ENCODE measurements at places on chromosomes 3 and 15. TPM values are rescaled to one million over a fixed set of nuclear protein-coding genes. Genes with fewer than 3 reads are reported as not detected.

GRCh38 chr3:52395503-52395865 lies 49.4 kb downstream of the SEMA3G start:
- no peak for DNase-seq

- no peak for DNase-seq
These were observed 20.0 kb downstream of the ARHGEF3 start for GRCh38 chr3:56781762-56782161.

DNA sequence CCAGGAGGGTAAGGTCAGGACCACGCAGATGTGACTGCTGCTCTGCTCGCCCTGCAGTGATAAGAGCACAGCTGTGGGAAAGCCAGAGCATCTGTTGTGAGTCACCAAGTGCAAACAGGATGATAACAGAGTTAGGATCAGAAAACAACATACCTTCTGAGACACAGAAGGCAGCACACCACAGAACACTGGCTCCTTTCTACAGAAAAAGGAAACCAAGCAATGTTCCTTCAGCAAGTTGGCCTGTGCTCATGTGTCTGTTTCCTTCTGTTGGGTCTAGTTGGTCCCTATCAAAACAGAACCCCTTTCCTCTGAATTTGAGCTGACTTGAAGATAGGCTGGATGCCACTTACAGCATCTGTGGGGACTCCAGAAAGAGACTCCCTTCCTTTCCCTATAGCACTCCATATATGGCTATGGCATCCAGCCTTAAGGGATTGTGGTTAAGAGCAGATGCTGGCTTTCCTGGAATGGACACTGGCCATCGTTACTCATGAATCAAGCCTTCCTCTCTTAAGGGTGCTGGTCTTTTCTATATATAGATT lies 440.7 kb upstream of the THBS1 start:
- no peak for DNase-seq

DNA sequence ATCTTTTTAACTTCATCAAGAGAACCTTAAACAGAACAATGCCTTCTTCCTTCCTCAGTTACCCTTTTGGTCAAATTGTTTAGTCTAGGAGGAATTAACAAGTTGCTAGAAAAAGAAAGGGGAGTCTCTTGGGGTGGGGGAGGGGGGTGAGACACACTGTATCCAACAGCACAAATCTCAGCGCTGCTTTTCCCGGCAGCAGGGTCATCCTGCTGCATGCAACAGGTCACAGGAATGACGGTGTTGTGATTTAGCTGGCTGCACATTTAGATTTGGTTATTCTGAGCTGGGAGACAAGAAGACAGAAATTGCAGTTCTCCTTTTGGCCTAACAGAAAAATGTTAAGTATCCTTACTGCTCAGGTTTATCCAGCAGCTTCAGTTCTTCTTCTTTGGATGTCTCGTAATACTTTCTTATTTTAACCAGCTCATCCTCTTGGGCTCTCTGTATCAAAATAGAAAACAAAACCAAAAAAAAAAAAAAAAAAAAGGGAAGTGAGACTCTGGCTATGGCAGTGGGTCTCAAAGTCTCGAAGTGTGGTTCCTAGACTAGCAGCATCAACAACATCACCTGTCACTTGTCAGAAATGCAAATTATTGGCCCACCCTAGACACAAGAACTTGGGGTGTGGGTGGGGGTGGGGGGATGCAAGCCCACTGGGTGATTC lies 190.5 kb downstream of the GREM1 start:
- DNase-seq, result no peak

DNA sequence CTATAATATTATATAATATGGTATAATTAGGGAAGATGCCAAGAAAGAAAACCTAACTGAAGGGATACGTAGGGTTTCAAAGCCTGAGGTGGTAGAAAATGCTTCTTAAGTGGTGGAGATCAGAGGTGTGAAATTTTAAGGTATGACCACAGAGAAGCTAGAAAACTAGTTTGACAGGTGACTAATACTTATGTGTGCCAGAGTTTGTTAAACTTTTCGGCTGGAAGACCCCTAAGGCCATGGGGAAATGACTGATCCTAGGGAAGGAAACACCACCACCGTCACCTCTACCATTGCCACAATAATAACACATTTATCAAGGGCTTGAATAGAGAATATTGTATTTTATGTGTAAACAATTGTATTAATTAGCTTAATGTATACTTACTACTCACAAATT lies 261.4 kb upstream of the GBE1 start:
- no peak for DNase-seq

GRCh38 chr3:64650096-64650622 lies 37.6 kb downstream of the ADAMTS9 start:
- no peak for DNase-seq

GRCh38 chr15:25465835-25466234 lies 27.0 kb upstream of the UBE3A start:
- DNase-seq, result no peak

GRCh38 chr15:57827021-57827420 lies 120.5 kb downstream of the POLR2M start:
- DNase-seq, result no peak

- no peak for DNase-seq
These were observed 75.4 kb downstream of the HERC1 start for GRCh38 chr15:63758341-63758740.

DNA sequence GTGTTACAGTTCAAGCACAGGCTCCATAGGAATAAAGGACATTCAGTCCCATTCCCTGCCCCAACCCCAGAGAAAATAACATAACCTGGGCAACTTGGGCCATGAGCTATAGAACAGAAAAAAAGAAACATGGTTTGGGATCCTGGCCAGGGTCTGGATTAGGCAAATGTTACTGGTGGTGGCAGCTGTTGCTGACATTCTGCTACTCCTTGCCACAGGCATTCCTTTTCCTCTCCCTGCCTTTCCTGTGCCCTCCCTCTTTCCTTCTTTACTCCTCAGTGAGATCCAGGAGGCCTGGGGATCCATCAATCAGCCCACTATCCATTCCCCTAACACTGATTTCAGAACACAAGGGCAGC lies 129.1 kb downstream of the NTRK3 start:
- no peak for DNase-seq

DNA sequence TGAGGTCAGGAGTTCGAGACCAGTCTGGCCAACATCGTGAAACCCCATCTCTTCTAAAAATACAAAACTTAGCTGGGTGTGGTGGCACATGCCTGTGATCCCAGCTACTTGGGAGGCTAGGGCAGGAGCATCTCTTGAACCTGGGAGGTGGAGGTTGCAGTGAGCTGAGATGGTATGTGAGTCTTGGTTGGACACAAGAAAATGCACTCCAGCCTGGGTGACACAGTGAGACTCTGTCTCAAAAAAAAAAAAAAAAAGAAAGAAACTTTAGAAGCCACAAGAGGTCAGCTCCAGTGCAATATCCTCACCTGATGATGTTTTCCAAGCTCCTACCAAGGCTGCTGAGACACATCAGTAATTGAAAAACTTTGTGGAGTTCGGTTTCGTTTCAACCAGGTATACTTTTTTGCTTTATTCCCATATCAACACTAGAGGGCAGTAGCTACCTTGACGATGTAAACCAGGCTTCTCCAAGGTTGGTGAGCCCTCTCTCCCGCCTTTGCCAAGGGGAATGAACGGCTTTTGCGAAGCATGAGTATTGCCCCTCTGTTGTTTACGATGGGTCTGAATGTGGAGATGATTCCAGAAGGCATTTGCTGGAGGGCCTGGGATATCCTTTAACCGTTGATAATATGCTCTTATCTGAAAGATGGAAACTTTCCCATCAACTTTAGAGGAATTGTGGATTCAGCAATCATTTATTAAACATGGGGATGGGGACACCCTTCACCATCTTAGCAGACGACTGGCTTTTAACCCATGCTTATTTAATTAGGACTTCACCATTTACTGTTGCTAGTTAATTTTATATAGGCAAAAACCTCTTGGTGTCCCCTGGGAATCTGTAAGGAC lies 202.8 kb downstream of the SV2B start:
- DNase-seq, result no peak

- DNase-seq, result no peak
These were observed 354.9 kb downstream of the SI start for GRCh38 chr3:164723396-164723795.

DNA sequence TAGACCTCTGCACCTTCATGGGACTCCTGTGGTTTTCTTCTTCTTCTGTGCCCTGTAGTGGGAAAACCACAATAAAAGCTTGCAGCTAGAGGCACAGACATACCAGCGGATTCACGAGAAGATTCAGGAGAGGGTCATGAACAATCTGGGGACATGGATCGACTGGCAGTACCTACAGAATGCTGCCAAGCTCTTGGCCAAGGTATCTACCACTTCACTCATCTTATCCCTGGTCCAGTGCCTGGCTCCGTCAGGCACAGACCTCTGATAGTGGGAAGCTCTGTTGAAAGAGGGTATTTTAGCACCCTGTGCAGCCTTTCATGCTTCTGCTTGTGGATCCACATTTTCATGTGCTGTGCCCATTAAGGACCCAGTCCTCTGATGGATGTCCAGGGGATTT lies 9.7 kb upstream of the P4HTM start:
- DNase-seq, result no peak

- DNase-seq, result no peak
These were observed 30.0 kb upstream of the TRAK1 start for GRCh38 chr3:42061025-42061712.

GRCh38 chr3:184323696-184324095 lies 9.3 kb downstream of the EIF4G1 start:
- no peak for DNase-seq

DNA sequence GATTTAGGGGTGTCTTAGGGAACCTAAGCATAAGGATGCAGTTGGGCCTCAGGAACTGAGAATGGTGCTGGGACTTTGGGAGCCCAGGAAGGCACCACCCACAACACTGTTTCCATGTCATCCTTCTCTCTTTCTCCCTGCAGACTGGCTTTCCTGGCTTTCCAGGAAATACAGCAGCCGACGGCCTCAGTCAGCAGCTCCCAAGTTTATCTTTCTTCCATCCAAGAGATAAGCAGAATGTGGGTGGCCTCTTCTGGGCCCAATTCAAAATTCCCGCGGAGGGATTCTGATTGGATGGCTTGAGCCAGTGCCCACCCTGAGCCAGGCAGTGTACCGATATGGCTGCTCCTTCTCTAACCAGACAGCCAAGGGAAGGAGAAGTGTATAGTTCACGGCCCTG lies 4.5 kb upstream of the CLN6 start:
- DNase-seq, result no peak

GRCh38 chr15:58522865-58523264 lies 91.1 kb downstream of the LIPC start:
- DNase-seq, result no peak

DNA sequence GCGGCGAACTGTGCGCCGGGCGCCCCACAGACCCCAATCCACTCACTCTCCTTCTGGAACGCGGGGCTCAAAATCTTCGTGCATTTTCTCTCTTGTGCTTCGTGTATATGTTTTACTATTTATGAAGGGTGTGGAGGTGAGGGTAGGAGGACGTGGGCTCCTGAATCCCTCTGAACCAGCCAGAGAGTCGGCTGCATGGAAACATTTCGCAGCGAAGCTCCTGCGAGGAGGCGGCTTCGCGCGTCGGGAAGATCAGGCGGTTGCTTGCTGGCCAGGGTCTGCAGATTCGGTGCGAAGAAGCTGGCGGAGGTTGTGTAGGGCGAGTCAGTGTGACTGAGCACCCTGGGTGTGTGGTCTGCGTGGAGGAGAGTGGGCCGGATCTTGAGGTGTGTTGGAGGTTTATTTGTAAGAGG lies 1.1 kb downstream of the CNTN4 start:
- no peak for DNase-seq

DNA sequence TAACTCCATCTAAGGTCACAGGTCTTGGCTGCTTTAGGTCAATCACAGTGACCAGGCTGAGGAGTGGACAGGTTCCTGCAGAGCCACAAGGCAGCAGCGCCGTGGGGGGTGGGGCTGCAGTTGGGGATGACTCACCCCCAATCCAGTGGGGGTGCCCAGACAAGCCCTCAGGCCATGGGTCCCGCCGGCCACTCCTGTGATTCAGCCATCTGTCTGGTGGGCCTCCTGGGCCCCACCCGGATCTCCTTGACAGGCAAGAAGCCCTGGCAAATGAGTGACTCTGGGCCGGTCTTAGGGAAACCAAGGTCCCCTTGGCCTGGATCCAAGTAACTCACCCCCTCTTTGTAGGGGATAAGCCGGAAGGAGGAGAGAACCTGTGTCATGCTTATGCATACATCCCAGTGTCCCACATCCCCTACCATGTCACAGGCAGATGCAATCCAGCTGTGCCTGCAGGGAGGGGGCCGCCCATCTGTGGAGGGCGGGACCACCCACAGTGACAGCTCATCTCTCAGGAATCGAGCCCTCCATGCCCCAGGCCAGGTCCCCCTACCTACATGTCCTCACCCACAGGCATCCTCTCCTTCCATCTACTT lies 495 bp upstream of the COL7A1 start:
- no peak for DNase-seq

DNA sequence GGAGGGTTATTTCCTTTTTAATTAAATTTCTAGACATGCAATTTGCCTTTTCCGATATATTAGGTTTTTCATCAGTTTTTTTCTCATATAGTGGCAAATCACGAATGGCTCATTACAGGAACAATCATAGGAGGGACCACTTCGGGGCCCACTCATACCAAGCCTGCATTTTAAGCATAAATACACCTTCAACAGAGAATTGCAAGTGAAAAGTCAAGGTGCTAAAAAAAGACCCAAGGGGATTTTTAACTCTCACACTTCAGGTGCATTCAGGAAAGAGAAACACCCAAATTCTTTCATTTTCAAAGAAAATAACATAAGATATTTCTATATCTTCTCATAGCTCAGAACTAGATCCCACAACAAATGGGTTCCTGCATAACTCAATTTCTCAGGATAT lies 979.6 kb upstream of the NR2F2 start:
- no peak for DNase-seq

- no peak for DNase-seq
These were observed 32.9 kb upstream of the P4HTM start for GRCh38 chr3:48957006-48957705.

DNA sequence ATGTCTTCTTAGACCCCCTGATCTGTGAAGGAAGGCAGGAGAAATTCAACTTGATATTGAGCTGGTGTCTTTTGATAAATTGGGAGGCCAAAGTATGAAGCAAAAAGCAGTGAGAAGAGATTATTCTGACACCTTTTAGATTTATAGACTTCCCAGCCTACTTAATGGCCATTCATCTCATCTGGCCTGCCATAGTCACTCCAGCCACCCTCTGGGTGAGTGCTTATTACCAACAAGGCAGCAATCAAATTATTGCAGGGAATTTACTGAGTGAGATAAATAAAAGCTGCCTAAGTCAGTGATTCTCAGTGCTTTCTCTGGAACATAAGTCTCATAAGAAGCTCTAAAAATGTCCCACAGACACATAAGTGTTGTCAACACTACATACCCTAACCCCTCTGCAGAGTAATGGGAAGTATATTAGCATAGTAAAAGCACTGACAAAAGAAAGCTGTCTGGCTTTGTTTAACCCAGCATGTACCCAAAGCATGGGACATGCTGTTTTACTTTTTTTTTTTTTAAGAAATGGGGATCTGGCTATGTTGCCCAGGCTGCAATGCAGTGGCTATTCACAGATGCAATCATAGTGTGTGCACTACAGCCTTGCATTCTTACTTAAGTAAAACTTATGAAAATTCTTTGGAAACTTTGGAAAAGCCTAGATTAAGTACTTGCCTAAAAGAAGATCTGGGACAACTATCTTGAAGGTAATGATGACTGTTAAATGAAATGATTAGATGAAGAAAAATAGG lies 725.3 kb downstream of the TUSC7 start:
- DNase-seq, result no peak

The PRKCI gene
- total RNA-seq, result 33.2 TPM

The MAPKBP1 gene
- total RNA-seq, result 22.8 TPM

The FSTL1 gene
- 653 TPM for total RNA-seq

The CCR1 gene
- 10.5 TPM for total RNA-seq

The GASK1A gene
- 17.4 TPM for total RNA-seq

The RASGRF1 gene
- 0.55 TPM for total RNA-seq

The PPARG gene
- 11.5 TPM for total RNA-seq

The SPTBN5 gene
- total RNA-seq, result 0.36 TPM

The CEMIP gene
- total RNA-seq, result under 0.01 TPM

The IMPG2 gene
- 1.4 TPM for total RNA-seq

The ZNF609 gene
- total RNA-seq, result 31.6 TPM
